ENCODE measurements at places on chromosomes 6 and 20.

DNA sequence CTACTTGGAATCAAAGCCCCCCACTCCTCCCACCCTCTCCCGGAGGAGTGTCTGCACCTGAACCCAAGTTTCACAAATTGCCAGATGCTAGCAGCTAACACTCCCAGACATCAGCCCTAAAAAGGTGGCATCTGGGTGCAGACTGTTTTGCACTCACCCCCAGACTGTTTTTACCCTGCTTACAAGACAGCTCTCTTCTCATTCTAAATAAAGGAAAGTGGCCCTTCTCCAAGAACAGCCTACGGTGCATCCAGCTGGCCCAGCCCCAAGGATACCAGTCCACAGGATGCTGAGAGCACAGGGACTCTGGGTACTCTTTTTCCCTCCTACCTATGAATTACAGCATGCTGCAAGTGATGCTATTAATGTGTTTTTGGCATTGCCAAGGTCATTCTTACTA is 842.0 kb upstream of the FLRT3 start:
- DNase-seq, result no peak

- no peak for DNase-seq
Measured at GRCh38 chr20:23116311-23117089, 30.4 kb upstream of the CD93 start.

DNA sequence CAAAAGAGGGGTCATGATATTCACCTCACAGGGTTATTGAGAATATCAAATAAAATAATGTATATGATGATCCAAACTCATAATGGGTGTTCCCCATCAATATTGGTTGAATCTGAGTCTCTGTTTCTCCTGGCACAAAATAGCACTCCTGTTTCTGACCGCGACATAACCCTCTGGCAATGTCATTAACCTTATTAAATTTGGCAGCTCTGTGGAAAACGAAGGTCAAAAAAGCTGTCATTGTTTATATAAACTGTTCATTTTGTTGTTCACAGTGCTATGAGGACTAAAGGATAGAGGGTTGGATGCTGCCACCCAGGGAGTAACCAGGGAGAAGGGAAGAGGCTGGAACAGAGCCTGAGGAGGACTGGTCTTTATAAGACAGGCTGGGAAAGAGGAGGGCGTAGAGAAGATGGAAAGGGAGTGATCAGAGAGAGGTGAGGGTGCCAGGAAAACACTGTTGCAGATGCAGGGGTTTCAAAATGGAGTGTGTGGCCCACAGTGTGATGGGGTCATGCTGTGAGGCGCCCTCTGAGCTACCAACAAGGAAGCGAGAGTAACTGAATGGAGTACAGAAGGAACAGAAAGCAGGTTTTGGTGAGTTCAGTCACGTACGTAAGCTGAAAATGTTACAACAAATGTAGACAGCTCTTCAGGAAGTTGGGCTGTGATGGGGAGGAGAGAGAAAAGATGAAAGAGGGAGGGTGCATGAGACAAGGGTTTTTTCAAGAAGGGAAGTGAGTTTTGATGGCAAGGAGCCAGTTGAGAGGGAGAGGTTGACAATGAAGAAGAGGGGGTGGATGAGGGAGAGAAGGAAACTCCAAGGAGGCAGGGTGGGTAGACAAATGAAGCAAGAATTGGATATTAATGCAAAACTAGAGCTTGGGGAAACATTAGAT is 251.6 kb upstream of the TAB2 start:
- DNase-seq, result peak; percentile 10

GRCh38 chr20:2800521-2801285 is at the start of gene CPXM1:
TSS of gene CPXM1 (minus strand) at chr20:2800627. CDS start at chr20:2800572, 55 bp downstream.
- no peak for DNase-seq

DNA sequence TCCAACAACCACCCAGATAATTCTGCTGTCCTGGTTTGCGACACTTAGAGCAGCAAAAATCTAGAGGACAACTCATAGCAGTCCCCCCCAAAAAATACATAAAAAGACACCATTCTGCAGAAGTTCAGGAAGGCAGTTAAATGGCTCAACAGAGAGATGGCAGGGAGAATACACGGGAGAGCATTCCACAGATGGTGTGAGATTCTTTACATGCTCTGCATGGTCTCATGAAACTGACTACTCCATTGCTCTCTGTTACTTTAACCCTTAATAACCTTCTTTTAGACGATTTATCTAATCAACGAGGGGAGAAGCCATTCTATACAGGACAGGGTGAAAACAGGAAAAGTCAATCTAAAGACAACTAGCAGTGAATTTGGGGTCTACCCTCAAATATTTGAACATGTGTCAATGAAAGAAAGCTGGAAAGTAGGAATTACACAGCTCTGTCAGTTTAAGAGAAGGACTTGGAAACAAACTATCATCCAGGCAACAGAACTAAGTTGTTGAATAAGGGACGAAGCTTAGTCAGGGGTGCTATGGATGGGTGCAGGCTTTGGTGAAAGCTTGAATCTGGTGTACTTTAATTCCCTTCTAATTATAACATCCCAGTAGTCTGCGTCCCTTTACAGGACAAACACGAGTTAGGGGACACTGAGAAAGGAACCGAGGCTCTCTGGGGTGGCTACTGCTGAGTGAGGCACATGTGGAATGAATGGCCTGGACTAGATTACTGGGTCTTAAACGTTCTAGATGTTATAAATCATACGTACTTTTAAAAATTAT is 5.1 kb downstream of the PERP start:
- DNase-seq, result no peak

DNA sequence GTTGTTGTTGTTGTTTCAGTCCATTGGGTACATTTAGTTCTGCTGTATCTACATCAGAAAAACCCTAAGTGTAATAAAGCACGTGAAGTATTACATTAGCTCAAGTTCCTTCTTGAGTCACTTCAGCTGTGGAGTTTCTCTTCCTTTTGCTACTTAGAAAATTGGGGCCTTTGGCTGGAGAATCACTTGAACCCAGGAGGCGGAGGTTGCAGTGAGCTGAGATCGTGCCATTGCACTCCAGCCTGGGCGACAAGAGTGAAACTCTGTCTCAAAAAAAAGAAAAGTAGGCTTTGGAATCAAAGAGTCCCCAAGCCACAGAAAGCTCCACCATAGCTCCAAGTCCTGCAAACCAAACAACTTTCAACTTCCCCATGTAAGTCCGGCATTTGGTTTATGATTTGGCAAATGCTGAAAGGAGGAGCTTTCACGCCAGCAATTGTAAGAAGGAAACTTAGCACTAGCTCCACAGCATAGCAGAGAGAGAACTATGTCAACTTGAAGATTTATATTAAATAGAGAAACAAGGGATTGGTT is 56.5 kb upstream of the RNF144B start:
- no peak for DNase-seq

DNA sequence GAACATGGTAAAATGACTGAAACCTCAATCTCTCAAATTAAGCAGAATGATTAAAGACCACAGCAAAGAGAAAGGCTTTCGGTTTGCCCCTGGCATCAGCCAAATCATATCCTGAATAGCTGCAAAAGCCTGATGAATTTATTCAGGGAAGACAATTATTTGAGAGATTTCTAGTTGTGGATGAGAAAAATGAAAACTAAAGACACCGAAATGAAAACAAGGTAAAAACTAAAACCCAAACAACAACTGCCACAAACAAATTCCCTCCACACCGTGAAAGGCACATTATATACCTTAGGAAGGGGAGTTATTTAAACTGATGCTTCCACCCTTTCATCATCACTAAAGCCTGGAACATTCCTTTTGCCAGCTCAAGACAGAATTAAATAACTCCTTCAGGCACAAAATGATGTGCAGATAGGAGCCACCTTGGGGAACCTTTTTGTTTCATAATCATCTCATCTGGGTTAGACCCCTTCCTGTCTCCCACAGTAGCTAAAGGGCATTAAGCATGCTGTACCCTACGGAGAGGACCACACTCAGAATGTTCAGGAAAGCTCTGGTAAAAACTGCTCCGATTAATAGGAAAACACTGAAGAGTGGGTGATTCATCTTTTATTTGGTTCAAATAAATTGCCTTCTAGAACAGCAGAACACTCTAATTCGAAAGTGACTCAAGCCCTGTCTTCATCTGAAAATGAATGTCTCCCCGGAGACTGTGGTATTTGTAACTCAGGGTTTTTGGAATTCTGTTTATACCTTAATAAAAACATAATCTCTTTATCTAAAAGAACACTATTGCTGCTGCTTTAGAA is 9.1 kb upstream of the ANKRD60 start:
- DNase-seq, result no peak

- no peak for DNase-seq
Measured at GRCh38 chr6:153121311-153121710, 9.8 kb downstream of the RGS17 start.

DNA sequence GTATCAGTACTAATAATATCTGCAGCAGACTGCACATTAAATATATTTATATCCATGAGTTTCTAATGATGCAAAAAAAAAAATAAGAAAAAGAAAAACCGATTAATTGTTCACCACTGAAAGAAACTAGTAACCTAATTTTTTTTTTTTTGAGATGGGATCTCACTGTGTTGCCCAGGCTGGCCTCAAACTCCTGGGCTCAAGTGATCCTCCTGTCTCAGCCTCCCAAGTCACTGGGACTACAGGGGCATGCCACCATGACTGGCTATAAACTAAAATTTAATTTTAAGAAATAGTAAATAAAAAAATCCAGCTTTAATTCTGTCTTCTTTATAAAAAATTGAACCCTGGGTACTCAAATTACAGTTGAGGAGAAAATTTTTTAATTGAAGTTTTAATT is 358.2 kb downstream of the QKI start:
- DNase-seq, result no peak

- DNase-seq, result no peak
Measured at GRCh38 chr6:10386220-10386619, 28.7 kb downstream of the TFAP2A start.

- DNase-seq, result no peak
Measured at GRCh38 chr6:27228963-27229477, 18.5 kb upstream of the PRSS16 start.

GRCh38 chr20:41054847-41055230 is 26.2 kb downstream of the TOP1 start:
- DNase-seq, result no peak

- DNase-seq, result no peak
Measured at GRCh38 chr6:33904747-33905065, 100.9 kb upstream of the MLN start.

All from activated T-helper 1 cell treated with Interleukin-2 at 50 U/mL for 16 hours (primary cell).